ENCODE measurements at places on chromosomes 11 and 22. TPM values are rescaled to one million over a fixed set of nuclear protein-coding genes. Genes with fewer than 3 reads are reported as not detected.

DNA sequence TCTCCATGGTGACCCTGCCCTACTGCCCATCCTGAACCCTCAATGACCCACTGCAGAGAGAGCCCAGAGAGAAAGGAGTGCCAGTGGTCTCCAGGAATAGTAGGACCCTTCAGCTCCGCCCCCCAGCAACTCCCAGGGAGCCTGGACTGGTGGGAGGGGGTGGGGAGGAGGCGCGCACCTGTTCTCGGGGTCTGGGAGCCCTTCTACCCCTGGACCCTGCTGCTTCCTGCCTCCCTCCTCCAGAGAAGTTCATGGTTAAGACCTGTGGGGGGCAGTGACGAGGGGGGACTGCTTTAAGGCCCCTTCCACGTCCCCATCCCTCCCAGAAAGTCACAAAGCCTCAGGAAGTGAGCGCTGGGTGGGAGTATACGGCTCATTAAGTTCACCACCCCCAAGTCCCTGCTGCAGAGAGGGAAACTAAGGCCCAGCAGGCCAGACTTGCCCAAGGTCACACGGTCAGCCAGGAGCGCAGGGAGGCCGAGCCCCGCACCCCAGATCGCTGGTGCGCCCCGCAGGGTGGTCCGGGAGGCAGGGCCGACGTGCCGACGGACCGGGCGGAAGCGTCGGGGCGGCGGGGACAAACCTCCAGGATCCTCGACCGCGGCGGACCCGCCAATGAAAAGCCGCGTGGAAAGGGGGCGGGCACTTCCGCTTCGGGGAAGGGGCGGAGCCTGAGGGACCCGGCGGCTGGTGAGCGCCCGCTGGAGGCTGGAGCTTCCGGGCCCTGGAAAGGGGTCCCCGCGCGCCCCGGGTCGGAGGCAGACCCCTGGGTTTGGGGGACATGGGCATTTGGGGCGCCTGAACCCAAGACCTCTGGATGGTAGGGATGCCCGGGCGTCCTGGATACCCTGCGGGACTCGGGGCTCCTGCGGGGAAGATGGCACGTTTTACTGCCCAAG is at the start of the genes NUDT22 and TRPT1:
Gene NUDT22, plus strand, starts transcription at position 667 of the 899 bp plus-strand sequence. CDS start 379 bp downstream, outside the sequence.
Gene TRPT1, minus strand, starts transcription at position 579 of the 899 bp plus-strand sequence. Its CDS starts 326 bp downstream, at position 253.
- peak; percentile 93 for DNase-seq

The TTC38 gene
- 24.6 TPM for total RNA-seq

DNA sequence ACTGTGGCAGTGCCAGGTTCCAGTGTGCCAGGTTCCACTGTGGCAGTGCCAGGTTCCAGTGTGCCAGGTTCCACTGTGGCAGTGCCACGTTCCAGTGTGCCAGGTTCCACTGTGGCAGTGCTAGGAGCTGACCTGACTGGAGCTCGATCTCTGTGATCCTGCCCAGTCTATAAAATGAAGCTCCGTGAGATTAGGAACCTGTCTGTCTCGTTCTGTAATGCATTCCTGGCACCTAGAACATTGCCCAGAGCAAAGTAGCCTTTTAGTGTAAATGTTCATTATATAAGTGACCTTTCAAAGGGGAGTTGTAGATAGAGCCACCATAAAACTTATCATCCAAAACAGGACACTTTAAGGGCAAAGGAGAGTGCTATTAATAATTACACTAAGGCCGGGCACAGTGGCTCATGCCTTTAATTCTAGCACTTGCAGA is 36.0 kb downstream of the ART5 start:
- no peak for DNase-seq

The CACNA1I gene
- 0.04 TPM for total RNA-seq

The OR51A7 gene
- not detected for total RNA-seq

The KRTAP5-2 gene
- not detected for total RNA-seq

The CCDC116 gene
- total RNA-seq = not detected

The CHCHD10 gene
- 52.7 TPM for total RNA-seq

The OR52I2 gene
- not detected for total RNA-seq

GRCh38 chr11:101929294-101929915 is 13.1 kb upstream of the ANGPTL5 start:
- DNase-seq = no peak

The OR51S1 gene
- not detected for total RNA-seq

DNA sequence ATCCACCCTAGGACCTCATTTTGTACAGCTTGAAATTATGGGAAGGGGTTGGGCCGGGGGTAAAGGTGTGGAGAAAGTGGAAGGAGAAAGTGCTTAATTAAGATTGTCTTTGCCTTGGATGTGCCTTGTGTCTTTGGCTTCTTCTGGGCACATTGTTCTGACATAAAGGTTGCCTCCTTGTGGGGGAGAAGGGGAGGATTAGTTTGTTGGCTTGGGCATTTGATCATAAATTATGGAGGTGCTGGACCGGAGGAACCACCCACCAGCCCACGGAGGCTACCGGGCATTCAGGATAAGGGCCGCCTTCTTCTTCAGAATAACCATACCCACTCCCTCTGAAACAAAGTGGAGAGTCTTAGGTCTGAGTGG is 1.3 kb downstream of the PAFAH1B2 start:
- DNase-seq = no peak

GRCh38 chr11:107397357-107397756 is 60.3 kb downstream of the CWF19L2 start:
- DNase-seq = no peak

The RRAS2 gene
- 14.1 TPM for total RNA-seq

- DNase-seq = no peak
These were observed 145.9 kb upstream of the PITPNB start for GRCh38 chr22:28064920-28065319.

The FREY1 gene
- total RNA-seq = 0.63 TPM

DNA sequence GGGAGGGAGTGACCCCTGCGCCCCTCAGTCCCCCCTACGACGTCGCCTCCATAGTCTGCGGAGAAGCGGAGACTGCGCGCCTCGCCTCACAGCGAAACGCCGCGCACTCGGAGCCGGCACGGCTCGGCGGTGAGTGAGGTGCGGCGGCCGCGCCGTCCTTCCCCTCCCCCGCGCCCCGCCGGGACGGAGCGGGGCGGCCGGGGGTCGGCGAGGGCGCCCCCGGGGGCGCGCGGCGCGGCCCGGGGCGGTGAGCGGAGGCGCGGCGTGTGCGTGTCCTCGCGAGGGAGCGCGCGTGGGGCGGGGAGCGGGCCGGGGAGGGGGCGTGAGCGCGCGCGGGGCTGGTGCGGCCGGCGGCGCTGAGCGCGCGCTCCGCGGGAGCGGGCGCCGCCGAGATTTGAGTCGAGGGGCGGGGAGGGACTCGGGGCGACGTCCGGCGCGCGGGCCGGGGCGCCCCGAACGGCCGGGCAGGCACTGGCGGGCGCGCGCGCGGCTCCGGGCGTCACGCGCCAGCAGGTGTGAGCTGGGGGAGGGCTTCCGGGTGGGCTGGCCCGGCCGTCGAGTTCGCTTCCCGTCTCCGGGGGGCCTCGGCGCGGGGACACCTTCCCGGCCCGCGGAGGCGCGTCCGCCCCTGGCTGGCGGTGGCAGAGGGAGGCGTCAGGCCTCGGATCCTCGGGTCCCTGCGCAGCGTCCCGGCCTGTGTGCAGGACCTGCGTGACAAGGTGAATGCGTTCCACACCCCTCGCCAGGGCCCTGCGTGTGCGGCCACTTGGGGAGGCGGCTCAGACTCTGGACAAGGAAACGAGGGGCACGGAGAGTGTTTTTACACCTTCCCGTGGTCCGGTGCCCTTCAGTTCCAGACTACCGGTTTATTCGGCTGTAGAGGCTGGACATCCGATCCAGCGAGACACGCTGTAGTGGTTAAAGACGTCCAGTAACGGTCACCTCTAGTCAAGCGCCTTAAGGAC is 50.4 kb downstream of the FAM83F start:
- DNase-seq = peak; percentile 45

- DNase-seq = no peak
These were observed 118.7 kb downstream of the KCNC1 start for GRCh38 chr11:17853280-17853679.

DNA sequence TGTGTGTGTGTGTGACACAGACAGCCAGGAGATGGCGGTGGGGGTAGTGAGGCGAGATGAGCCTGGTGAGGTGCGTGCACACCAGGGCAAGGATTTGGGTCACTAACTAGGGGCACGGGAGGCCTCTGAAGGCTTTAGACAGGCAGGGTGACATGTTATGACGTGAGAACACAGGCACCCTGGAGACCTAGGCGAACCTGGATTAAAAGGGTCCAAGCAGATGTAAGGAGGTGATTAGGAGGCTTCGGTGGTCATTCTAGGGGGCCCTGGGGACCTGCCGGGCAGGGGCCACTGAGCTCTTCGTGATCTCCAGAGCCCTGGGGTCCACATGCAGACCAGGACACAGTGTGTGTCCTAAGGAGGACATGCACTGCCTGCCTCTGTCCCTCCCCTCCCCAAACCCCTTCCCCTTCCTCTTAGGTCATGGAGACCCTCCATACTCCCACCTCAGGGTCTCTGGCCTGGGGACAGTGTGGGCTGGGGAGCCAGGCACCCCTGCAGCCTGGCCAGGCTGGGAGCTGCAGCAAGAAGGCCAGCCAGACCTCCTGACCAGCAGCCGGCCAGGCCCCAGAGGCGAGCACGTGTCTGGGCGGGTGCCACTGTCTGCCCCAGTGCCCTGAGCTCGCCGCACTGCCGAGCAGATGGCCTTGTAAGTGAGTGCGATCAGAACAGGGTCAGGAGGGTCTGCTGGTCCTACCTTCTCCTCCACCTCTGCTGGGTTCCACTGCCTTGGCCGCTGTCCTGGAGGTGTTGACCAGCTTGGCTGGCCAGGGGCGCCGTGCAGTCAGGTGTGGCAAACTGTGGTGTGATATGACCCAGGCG is 32.1 kb downstream of the IFT27 start:
- DNase-seq = no peak

DNA sequence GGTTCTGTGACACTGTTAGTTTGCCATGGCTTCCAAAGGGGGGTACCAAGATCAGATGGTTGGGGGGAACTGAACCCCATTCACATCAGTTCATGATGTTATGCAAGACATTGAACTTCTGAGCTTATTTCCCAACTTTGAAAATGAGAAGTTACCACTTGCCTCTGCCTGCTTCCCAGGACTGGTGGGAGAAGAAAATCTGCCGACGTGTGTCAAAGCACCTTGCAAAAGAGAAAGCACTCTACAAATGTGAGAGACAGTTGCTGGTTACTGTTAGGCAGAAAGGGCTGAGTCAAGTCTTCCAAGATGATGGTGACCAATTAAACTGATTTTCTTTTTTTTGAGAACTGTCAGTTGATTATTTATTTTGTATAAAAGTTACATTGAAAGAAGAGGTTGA is 45.6 kb downstream of the SMCO4 start:
- DNase-seq = no peak

The XKR3 gene
- not detected for total RNA-seq

DNA sequence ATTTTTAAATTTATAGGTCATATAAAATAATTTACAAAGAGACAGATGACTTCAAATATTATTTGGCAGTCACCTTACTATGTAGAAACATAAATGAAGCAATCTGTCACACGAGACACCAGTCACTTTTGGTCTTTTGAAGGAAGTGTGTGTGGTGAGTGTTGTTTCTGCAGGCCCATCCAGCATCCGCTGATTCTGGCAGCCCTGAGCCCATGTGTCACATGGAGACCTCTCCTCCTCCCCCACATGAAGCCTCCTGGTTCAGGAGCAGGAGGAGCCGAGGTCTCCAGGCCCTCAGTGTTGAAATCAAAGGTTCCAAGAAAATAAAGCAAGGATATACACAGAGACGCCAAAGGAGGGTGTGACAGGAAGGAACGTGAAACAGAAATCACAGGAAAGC is 60.1 kb downstream of the ARFGAP3 start:
- no peak for DNase-seq

The TMPRSS5 gene
- total RNA-seq = 0.19 TPM

DNA sequence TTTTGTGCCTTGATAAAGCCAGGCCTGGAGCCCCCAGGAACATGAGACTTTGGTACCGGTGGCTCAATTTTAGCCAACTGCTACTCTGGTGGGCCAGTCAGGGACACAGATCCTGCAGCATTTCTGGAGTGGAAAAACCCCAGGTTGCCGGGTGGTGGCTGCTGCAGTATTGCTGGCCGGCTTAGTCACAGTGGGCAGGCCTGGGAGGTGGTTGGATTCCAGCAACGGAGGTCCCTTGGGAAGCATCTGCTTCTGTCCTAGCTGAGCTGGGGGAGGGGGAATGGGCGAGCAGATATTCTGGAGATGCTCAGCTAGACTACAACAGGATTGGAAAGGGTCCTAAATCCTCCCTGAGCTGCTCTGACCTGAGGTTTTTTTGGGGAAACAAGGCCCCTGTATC is 31.6 kb upstream of the ACCSL start:
- no peak for DNase-seq

- DNase-seq = peak; percentile 78
These were observed at the start of gene PTPMT1 for GRCh38 chr11:47565340-47566148. Gene PTPMT1 (plus strand): TSS chr11:47565599. CDS start chr11:47565623, 24 bp downstream.

DNA sequence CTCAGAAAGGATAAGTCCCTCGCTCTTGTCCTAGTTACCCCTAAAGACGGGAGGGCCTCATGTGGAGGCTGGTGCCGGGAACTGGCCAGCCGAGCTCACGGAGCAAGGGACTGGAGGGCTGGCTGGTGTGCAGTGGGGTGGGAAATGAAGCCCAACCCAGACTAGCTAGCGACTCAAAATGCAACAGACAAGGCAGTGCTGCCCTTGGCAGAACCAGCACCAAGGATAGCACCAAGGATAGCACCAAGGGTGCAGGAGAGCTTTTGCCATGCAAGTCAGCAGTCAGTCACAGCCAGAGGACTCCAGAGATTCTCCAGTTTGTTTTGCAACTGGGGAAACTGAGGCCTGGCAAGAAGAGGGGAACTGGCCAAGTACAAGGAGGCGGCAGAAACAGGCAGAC is 6.5 kb upstream of the BATF2 start:
- no peak for DNase-seq

GRCh38 chr11:119415517-119415916 is 7.5 kb downstream of the THY1 start:
- no peak for DNase-seq

- no peak for DNase-seq
These were observed 109.3 kb downstream of the MN1 start for GRCh38 chr22:27692243-27692642.

GRCh38 chr11:44573333-44573732 is 7.9 kb downstream of the CD82 start:
- DNase-seq = no peak

The SLCO2B1 gene
- 31.0 TPM for total RNA-seq

DNA sequence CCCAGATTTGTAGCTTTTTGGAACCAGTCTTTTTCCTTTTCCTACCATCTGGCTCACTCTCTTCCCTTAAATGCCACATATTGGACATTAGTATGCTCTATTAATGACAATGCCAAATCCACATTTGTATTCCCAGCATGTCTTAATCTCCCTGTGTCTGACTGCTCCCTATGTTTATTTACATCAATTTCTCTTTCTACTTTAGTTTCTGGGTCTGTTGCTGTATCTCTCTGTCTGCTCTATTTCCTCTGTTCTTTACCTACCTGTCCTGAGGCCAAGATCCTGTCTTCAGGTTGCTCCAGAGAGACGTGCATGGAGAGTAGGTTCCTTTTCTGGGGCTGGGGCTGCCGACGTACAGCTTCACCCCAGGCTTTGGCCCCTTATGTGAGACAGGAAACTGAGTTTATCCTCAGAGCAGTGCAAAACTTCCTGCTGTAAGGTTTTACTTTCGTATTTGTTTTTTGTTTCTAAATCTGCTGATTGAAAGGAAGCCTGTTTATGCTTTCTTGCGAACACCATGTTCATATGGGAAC is 25.6 kb downstream of the OR2AG2 start:
- DNase-seq = no peak

Measured in pancreas (tissue), 10 donors.